ENCODE measurements at places on chromosomes 5 and 9. TPM values are rescaled to one million over a fixed set of nuclear protein-coding genes. Genes with fewer than 3 reads are reported as not detected.

DNA sequence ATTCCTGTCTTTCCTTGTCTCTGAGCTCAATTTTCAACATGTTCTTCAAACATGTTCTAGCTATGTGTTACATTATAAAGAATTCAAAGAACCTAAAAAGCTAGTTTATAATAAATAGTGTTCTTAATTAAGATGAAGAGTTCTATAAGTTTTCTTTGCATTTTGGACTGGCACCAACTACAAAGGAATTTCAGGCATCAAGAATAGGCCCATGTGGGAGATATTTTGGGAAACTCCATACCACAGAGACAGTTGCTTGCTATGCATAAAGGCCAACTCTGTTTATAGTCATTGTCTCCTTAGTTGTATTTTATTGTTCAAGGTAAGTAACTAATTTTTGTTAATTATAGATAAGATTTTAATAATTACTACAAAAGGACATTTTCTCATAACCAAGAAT, 4.5 kb downstream of the SLF1 start:
- no peak for DNase-seq
- H3K27ac ChIP-seq = no peak overlapping the region

DNA sequence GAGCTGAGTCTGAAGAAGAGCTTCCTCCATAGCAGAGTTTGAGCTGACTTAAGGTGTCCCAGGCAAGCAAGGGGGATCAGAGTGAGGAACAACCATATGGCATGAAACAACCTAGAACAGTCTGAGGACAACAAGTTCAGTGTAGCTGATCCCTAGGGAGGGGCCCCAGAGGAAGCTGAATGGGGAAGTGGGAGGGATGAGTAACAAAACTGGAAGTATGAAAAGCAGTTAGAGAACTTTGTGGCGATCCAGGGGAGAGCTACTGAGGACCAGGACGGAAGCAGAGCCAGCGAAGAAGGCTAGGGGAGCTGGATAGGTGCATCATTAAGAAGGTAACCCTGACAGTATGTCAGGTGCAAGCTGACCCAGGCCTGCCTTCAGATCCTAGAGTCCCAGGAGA, 580.8 kb downstream of the BNC2 start:
- H3K27ac ChIP-seq = no peak overlapping the region
- no peaks in the 10 kb centered on the region for H3K4me1 ChIP-seq
- H3K4me3 ChIP-seq = no peak overlapping the region
- H3K27me3 ChIP-seq = no peaks in the 10 kb centered on the region
- no peaks in the 10 kb centered on the region for H3K36me3 ChIP-seq

DNA sequence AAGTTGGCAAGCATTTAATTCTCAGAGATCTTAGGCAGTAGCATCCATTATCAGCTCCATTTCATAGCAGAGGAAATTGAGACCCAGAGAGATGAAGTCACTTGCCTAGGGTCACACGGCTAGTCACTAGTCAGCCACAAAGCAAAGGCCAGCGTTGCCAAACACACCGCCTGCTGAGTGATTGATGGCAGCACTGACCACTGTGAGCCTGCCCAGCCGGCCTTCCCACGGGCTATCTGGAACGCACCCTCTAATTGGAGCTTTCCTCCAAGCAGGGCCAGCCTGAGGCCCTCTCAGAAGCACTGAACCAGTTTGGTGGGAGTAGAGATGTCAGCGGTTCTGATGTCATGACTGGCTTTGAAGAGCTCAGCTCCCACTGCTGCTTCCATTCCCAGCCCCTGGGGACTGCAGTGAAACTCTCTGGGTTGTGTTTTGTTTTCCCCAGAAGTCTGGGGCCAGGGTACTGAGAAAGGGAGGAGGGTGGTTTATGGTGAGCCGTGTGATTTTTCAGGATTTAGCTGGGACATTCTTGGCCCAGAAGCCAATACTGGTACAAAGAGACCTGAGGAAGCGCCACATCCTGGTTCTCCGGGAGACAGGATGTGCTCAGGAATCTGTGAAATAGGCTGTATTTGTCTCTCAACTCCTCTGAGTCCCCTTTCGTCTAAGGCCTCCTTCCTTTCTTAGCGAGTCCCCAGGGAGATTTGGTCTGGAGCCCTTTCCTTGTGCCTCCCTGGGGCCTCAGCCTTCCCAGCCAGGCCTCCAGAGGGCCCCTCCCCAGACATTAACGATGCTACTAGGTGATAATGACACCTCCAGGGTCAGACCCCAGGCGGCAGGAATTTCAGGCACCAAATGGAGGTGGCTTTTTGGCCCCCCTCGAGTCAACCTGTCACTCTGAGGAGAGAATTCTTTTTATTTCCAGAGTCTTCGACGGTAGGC, 44.5 kb downstream of the SPRY4 start:
- H3K4me3 ChIP-seq = no peak overlapping the region
- no peaks in the 10 kb centered on the region for H3K36me3 ChIP-seq
- no peak for DNase-seq

Gene PCDHA1
- total RNA-seq = not detected

Gene FOXI1
- total RNA-seq = 0.14 TPM

DNA sequence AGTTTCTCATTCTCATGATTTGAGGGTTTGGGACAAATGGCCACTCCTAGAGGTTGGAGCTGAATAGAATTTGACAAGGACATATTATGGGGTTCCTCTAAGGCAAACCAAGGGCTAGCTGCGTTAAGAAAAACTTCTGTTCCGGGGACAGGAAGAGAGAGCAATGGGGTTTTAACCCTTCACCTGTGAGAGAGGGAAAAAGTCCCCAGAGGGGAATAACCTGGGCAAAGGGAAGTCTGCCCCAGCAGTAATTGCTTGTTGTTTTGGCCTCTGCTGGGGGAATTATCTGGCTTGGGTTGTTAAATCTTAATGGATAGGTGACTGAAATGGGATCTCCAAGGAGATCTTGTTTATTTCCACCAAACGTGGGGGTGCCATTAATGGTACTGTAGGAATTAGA, 110.1 kb upstream of the MOCS2 start:
- H3K36me3 ChIP-seq = no peaks in the 10 kb centered on the region
- no peaks in the 10 kb centered on the region for H3K4me1 ChIP-seq
- no peak overlapping the region for H3K27ac ChIP-seq
- H3K4me3 ChIP-seq = no peak overlapping the region
- H3K27me3 ChIP-seq = no peaks in the 10 kb centered on the region

DNA sequence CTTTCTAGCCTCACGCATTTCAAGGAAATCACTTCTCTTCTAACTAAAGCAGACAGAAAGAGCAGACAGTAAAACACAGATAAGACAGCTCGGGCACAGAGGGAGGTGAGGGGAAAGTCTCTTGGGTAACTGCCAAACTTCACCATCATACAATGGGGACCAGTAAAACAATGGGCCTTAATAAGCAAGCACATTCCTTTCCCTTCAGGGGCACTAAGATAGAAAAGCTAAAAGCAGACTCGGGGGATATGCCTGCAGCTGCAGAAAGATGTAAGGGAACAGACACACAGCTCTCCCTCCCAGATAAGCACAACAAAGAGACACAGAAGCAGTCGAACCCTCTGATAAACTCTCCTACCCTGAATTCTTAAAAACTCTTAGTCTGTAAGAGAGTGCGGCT, 15.6 kb upstream of the CKS2 start:
- no peaks in the 10 kb centered on the region for H3K27me3 ChIP-seq
- DNase-seq = no peak
